Right atrium auricular region (tissue), 2 donors: ENCODE measurements at places on chromosomes 5 and 9.

- DNase-seq, result no peak
Measured at GRCh38 chr5:165906871-165907270, 2384.6 kb upstream of the WWC1 start.

GRCh38 chr9:92595930-92596329 is 60.1 kb upstream of the ECM2 start:
- no peak for DNase-seq

GRCh38 chr9:68793605-68794343 is 88.7 kb downstream of the PIP5K1B start:
- no peak for DNase-seq

GRCh38 chr5:134435560-134435959 is 23.9 kb upstream of the CDKN2AIPNL start:
- no peak for DNase-seq

DNA sequence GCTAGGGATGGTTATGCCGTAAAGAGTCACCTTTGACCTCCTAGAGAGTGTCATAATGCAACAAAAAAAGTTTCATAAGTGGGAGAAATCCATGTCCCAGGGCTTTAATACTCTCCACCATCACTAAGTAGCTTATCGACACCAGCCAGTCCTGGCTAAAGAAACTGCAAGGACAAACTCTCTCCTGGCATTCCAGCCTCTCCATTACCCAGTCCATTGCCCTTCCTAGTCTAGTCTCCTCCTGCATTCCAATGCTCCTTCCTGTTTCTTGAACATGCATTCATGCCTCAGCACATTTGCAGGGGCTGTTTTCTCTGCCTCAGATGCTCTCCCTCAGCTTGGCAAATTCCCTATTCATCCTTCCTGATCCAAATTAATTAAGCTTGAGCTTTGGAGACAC is 364.1 kb downstream of the BRINP1 start:
- no peak for DNase-seq

DNA sequence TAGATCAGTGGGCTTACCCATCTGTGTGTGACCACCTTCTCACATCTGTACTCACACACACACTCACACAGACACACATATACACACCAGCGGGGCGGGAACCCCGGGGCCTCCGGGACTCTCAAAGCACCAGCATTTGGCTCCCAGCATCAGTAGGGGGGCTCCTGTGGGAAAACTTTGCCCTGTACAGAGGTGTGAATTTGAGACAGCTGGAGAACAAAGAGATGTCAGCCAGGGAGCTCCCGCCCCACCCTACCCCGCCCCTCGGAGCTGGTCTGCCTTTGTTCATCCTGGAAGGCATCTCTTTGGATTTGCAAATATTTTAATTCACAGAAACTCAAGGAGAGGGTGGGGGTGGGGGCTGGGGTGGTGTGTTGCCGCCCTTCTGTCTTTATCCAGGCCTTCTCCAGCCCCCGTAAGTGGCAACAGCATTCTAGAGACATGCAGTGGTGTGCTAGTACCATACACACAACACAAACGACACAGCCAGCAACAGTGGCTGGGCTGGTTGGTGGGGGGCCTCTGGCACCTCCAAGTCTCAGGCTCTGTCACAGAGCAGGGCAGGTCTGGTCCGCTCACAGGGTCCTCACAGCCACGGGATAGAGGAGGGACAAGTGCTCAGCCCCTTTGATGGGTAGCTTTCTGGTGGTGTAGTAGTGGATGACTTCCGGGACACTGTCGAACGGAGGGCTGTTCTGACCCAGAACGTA is 15.5 kb upstream of the SLC25A51 start:
- no peak for DNase-seq
